ENCODE measurements at places on chromosomes 1 and 21. TPM values are rescaled to one million over a fixed set of nuclear protein-coding genes. Genes with fewer than 3 reads are reported as not detected.

The SPRR4 gene
- not detected for total RNA-seq

The SLC5A3 gene
- 9.7 TPM for total RNA-seq

The HSPA6 gene
- 0.45 TPM for total RNA-seq

The HSD3B1 gene
- total RNA-seq, result not detected

The CHODL gene
- total RNA-seq, result 0.17 TPM

The ZNF648 gene
- total RNA-seq, result 1.3 TPM

The EPS8L3 gene
- not detected for total RNA-seq

The SH2D2A gene
- total RNA-seq, result 3.4 TPM

The KCNJ15 gene
- total RNA-seq, result 11.7 TPM

The NEK2 gene
- 14.9 TPM for total RNA-seq

The LCE1F gene
- not detected for total RNA-seq

The OR14C36 gene
- total RNA-seq, result not detected

The FAM151A gene
- total RNA-seq, result not detected

The UBL4B gene
- total RNA-seq, result not detected

The IL12RB2 gene
- 0.56 TPM for total RNA-seq

The DDAH1 gene
- total RNA-seq, result 2.8 TPM

The AIRE gene
- total RNA-seq, result not detected
